ENCODE measurements at places on chromosomes 2 and 18.

GRCh38 chr2:164696634-164697033 is 75.4 kb upstream of the GRB14 start:
- DNase-seq = no peak

DNA sequence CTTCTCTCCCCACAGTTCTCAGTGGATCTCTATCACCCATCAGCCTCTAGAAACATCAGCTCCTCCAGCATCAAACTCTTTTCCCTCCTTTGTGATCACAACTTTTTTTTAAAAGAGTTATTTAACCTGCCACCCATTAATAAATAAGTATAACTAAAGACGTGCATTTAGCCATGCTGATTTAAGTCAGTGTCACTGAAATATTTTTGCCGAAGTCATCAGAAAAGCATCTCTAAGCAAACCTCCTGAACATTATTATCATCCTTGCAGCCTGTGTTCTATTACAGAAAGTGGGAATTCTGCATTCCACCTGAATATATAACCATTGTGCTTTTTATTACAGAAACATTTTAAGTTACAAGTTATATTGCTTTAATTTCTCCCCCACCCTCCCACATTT is 106.2 kb upstream of the ARHGAP28 start:
- DNase-seq = no peak

DNA sequence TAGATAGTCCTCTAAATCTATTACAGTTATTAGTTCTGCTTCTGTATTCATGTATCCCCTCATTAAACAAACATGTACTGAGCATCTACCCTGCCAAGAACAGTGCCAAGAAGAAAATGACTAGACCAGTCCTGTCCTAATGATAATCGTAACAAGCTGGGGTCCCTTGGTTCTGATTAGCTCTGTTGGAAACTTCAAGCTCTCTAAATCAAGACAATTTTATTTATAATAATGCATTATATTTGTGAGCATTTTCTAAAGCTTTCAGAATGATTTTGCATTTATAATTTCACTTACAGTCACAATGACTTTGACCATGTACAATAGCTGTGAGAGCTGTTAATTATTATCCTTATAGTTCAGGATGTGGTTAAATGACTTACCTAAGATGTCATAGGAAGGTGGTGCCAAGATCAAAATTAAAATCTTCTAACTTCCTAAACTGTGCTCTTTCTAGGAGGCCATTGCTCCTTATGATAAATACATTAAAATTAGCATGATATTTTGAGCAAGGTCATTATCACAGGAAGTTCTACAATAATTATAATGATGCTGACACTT is 336.5 kb upstream of the SLC39A10 start:
- no peak for DNase-seq

DNA sequence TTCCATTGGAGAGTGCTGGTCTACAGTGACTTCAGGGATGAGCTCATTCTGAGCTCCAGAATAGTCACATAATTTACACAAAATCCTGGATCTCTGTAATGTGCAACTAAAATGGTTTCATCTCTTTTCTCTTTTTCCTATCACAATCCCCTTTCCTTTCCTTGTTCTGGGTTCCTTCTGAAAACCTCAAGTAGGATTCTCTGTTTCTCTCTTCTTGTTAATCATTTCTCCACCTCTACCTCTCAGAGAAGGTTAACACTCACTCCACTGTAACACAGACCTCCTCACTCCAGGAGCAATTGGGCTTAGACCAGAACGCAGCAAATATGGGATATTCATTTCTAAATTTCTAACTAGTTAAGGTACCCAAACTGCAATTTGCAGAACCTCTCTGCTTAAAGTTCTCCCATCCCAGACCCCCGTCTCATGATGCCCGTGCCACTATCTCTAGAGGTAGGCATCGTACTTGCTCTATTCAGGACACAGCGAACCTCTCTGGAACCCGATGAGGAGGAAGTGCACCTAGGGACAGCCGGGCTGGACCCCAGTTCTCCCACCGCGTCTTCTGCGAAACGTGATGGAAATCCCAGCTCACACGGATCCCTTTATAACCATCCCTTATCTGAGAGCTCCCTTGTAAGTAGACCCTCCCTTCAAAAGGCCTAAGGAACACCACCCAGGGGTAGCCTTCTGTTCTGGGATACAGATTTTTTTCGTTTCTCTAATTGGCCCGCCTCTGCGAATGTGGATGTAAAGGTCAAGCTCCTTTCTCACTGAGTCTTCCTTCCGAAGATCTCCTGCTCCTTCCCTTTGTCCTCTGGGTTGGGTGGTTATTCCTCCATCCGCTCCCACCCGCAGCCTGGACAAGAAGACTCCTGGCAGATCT is 1.3 kb downstream of the FOXI3 start:
- DNase-seq = no peak

- no peak for DNase-seq
Observed at GRCh38 chr18:24627644-24628315, 167.3 kb downstream of the HRH4 start.

- peak; percentile 47 for DNase-seq
Observed at GRCh38 chr18:65750389-65751154, at the start of gene CDH7. CDH7 (plus strand) TSS chr18:65751012; CDS start chr18:65762843, 11,831 bp downstream.

DNA sequence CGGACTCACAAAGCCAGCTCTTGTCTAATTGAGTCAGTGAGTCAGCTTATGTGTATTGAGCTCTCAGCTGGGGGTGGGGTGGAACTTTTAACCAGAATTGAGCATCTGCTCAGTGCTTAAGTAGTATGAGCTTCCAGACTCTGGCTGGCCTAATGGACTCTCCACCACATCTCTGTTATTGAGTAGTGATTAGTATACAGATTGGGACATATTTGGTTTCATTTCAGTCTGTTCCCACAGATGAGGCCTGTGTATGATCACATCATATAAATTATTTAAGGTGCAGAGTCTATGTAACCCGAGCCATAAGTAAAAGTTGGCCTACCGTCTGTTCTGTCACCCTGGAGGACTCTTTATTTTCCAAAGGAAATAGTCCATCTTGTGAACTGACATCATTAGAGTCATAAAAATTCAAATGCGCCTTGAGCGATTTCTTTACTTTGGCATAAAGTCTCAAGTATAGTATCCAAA is 152.1 kb downstream of the THSD7B start:
- peak; percentile 99 for DNase-seq

DNA sequence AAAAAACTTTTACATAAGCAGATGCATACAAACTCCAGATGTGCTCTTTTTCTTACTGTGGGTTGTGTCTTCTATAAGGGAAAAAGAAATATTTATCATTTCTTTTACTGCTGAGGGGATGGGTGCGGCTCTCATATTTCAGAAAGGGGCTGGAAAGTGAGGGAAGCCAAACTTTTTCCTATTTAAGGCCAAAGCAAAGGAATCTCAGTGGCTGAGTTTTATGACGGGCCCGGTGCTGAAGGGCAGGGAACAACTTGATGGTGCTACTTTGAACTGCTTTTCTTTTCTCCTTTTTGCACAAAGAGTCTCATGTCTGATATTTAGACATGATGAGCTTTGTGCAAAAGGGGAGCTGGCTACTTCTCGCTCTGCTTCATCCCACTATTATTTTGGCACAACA is at the start of gene COL3A1:
COL3A1 (plus strand) TSS at position 210 of the 400 bp plus-strand sequence; CDS start at position 327, 117 bp downstream.
- no peak for DNase-seq

DNA sequence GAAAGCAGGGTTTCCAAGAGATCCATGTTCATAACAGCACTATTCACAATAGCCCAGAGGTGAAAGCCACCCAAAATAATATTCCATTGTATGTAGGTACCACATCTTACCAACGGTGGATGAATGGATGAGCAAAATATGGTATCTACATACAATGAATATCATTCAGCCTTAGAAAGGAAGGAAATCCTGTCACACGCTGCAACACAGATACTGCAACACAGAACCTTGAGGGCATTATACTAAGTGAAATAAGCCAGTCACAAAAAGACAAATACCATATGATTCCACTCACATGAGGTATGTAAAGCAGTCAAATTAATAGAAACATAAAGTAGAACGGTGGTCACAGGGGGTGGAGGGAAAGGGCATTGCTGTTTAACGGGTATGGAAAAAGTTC is 155.7 kb downstream of the DTNB start:
- no peak for DNase-seq

GRCh38 chr18:63307551-63308200 is 11.9 kb downstream of the BCL2 start:
- peak; percentile 44 for DNase-seq

DNA sequence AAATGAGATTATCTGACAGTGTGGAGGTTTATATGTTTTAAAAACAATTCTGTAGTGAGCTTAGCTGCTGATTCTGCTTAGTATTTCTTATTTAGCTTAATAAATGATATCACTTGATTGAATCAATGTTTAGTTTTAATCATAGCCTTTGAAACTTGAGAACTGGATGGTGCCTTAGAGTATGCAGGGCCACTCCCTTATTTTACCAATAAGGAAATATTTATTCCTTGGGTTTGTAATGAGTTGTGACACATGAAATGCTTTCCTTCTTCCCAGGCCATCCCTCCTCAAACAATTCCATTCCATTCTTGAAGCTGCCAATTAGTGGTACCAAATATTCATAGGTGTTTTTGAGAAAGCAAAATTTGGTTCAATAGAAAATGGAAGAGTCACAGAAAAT is 183.8 kb upstream of the DCC start:
- no peak for DNase-seq

GRCh38 chr2:122737429-122738077 is 982.1 kb downstream of the TSN start:
- no peak for DNase-seq

- no peak for DNase-seq
Observed at GRCh38 chr2:133953524-133953923, 300.3 kb upstream of the MGAT5 start.

DNA sequence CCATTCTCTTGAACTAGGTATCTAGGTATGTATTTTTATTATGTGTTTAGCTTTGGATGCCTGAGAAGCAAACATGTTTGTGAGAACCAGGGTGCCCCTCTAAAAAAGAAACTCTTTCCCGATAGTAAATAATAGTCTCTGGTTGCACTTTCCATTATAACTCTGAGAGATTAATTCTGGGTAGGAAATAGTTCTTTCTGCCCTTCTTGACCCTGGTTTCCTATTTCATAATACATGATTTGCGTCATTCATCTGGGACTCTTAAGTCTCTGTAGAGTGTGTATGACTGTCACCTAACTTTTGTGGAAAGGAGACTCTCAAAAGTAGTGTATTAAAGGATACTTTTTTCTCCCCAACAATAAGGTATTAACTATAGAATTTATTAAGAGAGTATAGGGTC is 31.5 kb downstream of the ACSL3 start:
- no peak for DNase-seq

DNA sequence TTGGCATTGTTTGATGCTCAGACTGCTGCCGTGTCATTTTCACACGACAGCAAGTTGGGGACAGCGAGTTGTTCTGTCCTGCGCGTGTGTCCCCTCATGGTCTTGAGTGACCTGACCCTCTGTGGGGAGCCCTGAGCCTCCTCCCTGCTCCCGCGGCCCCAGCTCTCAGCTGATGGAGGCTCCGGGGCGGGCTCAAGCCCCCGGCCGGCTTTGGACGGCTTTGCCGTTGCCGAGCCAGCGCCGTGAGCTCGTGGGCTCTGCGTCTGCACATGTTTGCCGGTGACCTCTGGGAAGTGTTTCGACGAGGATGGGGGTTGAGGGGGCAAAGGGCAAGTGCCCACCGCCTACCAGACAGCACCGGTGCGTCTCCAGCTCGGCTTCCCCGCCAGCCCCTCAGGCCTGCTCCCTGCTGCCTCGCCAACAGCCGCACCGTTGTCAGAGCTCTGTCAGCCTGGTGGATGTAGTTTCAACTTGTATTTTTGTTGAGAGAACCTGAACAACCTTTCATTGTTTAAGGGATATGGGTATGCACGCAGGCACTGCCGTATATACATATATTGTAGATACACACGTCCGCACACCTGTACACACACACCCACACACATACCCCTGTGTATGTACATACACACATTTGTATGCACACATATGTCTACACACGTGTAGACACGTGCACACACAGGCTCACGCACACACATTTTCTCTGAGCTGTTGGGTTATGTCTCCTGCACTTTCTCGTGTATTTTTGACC is 13.7 kb downstream of the PDCD1 start:
- no peak for DNase-seq

DNA sequence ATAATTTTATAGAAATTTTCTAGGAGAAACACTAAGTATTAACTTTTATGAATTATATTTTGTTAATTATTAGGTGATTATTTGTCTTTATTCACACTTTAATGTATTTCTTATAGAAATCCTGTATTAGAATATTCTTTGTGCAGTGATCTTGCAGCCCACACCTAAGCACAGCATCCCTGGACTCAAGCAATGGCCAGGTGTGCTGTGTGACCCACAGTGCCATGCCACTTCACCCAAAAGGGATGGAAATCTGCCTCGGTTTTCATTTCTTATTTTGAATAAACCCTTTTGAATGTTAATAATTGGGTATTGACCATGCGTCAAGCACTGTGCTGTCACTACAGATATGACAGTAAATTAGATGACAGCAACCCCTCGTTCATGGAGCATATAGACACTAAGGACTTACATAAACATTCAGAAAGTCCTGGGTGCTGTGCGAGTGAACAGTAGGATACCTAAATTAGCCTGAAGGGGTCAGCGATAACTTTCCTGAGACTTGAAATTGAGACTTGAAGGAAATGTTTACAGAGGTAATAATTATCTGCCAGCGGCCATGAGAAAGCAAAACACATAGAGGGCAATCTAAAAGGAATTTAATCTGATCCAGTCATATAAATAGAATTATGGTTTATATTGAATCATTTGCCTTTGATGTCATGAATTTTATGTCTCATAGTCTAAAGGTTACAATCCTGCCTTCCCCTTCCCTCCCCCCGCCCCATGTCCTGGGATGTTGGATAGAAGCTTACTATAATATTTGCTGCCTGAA is 52.7 kb upstream of the CALCRL start:
- DNase-seq = no peak

DNA sequence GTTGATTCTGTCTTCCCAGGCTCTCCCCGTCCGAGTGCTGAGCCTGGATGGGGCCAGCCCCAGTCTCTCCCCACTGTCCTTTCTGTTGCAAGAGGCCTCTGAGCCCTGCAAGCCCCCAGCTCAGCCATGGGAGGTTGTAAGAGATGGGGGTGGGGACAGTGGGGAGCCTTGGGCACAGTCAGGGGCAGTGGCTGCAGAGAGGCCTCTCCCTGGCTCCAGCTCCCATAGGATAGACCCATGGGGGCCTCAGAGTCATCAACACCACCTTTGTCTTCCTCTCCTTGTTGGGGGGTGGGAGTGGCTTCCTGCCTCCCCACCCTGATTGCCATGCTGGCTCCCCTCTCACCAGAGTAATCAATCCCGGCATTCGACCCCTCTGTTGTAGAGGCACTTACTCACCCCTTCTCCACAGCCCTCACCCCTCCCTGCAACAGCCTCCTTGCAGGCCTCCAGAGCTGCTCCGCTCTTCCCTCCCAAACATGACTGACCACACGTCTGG is 37.5 kb upstream of the NPAS2 start:
- DNase-seq = no peak

- no peak for DNase-seq
Observed at GRCh38 chr18:13394801-13395200, 176.2 kb downstream of the LDLRAD4 start.

Data from DMS 273 treated with DMSO at 0.1 percent for 48 hours (cell line).